Effector memory CD4-positive, alpha-beta T cell (primary cell): ENCODE measurements at places on chromosomes 1 and 21.

DNA sequence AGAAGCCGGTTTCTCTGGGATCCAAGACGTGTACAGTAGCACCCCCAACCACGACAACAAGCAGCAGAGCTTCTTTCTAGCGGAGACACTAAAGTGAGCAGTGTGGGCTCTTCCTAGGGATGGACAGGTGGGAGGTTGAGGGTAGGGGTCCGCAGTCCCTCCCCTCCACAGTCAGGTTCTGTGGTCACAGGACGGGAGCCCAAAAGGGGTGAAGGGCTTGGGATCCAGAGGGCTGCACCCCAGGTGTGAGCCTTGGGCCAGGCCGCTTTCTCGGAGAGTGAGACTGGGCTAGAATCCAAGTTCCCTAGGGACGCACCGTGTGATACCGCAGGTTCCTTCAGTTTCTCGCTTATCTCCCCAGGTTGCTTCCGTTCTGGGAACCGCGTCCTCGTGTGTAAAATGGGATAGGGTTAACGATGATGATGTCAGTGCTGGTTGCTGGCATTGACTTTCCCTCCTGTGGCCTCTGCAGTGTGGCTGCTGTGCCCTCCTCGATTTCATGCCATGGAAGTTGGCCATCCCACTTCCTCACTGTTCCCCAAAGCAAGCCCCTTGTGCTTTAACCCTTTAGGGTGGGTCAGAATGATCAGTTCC is 17.3 kb upstream of the SELENON start:
- no peak for DNase-seq

DNA sequence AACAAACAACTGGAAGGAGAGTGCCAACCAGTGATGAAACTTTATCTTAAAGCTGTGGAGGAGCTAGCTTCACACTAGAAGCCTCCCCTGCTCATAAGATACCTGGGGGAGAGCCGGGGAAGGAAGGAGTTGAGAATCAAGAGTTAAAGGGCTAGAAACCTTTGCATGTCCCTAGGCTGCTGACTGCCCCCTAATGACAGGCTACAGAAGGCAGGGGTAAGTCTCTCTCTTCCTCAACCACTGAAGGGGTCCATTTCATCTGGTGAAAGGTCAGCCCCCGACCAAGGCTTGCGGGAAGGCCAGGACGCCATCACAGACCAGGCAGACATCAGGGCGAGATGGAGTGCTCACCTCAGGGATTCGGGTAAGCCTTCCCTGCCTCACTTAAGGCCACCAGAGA is 65.6 kb upstream of the GRHL3 start:
- DNase-seq = no peak

DNA sequence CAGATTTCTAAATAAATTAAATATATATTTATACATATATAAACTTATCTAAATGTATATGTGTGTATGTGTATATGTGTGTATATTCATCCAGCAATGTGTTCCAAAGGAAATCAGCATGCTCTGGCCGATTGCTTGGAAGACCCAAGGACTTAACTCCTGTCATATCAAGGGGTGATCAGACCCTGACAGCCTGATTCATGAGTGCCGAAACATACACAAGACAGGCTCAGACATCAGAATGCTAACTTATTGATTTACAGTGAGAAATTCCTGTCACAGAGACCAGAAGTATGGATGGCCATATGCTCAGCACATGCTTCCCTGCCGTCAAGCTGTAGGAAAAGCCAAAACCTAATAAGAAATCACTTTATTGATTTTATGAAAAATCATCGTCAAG is 545.1 kb upstream of the NR5A2 start:
- DNase-seq = no peak

GRCh38 chr1:179298952-179299351 is 5.4 kb downstream of the SOAT1 start:
- DNase-seq = peak; percentile 34

GRCh38 chr1:94299627-94300553 is 62.5 kb upstream of the ARHGAP29 start:
- DNase-seq = no peak

GRCh38 chr1:39917825-39918224 is 16.1 kb upstream of the MYCL start:
- DNase-seq = no peak

- DNase-seq = no peak
These were observed 255.3 kb downstream of the PDE4B start for GRCh38 chr1:66048011-66048410.

DNA sequence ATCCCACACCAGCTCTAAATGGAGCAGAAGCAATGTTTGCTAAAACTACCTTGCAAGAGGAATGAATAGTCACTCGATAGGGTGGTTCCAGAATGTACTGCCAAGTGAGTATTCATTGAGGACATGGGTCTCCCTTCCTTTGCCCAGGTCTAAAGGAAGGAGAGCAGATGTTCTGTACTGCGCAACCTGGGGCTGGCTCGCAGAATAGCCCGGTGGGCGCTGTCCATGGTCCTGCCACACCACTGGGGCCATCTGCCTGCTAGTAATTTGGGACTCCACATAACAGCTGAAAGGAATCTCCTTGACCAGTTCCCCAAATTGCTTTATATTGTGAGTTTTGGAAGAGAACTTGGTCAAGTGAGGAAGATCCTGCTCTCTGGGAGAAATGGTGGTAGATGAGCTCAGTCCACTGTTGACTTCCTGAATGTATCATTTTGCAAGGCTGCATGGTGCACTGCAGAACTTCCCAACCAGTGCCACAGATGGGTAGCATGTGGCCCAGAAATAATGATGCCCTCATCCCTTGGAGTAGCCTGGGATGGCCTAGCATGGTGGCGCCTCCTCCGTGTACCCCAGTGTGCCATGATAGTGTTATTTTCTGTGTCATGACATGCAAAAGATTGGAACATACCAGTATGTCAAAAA is 5.7 kb downstream of the SLC6A17 start:
- peak; percentile 9 for DNase-seq

DNA sequence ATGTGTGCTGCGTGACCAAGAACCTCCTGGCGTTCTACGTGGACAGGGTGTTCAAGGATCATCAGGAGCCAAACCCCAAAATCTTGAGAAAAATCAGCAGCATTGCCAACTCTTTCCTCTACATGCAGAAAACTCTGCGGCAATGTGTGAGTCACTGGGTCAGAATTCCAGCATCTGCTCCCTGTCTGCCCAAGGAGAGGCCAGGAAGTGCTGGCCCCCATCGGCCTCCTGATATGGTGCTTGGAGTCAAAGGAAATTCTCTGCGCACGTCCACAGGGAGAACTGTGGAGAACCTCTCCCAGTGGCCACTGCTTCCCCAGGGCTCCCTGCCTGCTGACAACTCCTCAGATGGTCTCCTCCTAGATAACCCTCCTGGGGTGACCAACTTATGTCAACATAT is 25.6 kb upstream of the IL20 start:
- no peak for DNase-seq

DNA sequence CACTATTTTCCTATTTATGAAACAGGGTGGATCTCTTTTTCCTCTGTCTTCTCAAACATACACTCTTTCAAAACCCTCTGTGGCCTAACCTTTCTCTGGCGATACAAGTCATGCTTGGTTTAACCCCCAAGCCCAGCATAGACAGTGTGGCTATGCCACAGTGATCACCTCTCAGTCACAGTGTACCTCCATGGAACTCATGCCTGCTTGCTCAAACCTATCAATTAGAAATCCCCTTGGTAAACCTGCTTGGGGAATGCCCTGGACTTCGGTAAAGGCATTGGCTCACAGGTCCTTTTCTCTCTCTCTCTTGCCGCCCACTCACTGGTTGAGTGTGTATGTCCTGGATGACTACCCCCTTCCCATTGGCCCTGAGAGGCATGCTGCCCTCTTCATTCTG is 147.5 kb downstream of the CYYR1 start:
- no peak for DNase-seq

DNA sequence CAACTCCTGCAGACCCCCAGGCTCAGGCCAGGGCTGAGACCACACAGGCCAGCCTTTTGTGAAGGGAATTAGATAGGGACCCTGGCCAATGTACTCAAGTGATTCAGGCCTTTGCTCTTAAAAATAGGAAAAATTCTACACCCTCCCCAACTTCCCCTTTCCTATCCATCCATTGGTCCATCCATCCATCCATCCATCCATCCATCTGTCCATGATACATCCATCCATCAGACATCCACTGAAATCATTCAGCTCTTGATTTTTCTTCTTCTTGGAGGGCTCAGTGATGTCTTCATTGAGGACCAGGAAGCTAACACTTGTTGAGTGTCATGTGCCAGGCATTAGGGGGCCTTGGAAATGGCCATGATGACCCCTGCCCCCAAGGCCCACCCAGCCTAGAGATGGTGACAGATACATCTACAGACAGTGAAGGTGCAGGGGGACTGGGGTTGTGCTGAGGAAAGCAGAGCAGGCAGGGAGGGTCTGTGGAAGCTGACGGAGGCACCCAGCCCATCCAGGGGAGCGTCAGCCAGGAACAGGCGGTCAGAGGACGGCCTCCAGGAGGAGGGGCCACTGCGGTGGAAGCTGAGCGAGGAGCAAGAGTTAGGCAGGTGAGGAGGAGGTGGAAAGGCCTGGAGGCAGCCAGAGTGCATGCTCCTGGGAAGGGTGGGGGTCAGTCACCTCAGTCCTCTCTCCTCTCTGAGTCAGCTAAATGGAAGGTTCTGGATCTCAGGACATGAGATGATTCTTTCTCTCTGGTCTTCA is 81.9 kb downstream of the EPHB2 start:
- DNase-seq = no peak

- peak; percentile 80 for DNase-seq
These were observed 19.5 kb upstream of the ADAR start for GRCh38 chr1:154627257-154628120.

DNA sequence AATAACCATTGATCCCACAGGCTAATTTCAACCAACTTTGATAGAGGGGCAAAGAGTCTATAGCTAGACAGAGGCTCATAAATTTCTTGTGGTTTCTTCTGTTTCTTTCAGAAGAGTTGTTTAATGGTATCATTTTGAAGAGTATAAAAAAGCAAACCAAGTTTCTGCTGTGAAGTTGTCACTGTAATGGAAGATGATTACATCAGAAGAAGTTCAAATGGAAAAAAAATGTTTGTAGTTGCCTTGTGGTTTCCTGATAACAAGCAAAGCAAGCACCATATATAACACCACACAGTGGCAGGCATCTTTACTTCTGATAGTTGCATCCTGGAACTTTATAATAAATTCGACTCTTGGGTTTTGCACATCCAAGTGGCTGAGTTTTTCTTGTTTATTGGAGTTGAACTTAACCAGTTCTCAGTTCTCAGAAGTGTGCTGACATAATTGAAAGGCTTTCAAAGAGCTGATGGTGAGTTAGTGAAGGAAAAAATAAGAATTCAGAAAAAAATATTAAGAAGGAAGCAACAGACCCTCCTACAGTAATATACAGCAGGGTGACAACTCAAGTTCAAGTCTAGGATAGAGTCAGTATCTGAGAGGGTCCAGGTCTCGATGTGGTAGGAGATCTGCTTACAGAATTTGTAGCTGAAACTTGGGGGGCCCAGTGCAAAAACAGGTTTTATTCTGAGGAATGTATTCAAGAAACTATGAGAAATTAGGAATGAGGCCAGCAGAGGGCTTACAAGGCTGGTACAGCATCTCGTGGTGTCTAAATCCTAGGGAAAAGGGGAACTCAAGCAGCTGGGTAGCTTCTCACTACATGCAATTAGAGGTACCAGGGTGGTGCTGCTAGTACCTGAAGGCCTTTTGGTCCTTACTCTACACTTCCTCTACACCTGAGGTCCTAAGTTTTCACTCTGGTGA is 123.5 kb downstream of the CRB1 start:
- no peak for DNase-seq

GRCh38 chr21:42216726-42217572 is 2.0 kb upstream of the ABCG1 start:
- DNase-seq = no peak

DNA sequence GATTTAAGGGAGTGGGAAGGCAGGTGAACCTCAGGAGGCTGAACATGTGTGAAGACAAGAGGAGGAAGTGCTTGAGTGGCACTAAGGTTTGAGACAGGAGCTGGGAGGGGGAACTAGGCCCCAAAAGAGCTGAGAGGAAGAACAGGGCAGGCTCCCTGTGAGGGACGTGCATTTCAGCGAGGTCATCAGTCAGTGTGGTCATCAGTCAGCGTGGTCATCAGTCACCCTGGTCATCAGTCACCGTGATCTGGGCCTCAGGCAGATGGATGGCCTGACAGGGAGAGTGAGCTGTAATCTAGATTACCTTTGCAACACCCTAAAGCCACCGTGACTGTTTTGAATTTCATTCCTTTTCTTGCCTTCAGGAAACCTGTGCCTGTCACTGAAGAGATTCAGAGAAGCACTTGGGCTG is 29.1 kb downstream of the VTCN1 start:
- DNase-seq = no peak

DNA sequence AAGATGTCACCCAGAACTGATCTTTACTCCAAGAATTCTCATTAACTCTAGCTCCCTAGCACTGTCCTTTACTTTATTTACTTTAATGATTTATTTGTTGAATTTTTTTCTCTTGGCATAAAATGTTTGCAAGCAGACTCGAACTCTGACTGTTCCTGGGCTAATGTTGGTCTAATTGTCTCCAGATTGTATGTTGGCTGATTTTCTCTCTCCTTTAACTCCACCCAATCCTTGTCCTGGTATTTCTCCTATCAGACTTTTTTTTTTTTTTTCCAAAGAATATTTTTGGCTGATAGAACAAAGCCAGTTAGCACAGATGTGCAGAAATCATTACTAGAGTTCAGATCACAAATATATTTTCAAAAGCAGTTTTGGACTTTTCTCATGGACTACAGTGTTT is 82.6 kb downstream of the ATF6 start:
- DNase-seq = no peak

- DNase-seq = no peak
These were observed 88.8 kb downstream of the MAST2 start for GRCh38 chr1:45892068-45892785.

DNA sequence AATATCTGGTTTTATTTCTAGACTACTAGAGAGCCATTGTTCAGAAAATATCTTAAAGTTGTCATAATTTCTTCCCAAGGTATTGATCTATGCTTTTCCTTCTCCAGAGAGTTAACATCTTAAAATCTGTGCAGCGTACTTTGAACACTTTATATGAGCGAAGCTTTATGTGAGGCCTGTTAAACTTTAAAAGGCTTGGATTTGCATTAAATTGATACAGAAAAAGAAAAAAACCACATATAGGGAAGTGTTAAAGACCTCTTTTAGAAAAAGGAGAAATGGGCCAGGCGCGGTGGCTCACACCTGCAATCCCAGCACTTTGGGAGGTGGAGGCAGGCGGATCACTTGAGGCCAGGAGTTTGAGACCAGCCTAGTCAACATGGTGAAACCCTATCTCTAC is 59.2 kb upstream of the MORC3 start:
- no peak for DNase-seq
